Upper lobe of right lung (tissue), 1 donor: ENCODE measurements at places on chromosomes 11 and 22.

DNA sequence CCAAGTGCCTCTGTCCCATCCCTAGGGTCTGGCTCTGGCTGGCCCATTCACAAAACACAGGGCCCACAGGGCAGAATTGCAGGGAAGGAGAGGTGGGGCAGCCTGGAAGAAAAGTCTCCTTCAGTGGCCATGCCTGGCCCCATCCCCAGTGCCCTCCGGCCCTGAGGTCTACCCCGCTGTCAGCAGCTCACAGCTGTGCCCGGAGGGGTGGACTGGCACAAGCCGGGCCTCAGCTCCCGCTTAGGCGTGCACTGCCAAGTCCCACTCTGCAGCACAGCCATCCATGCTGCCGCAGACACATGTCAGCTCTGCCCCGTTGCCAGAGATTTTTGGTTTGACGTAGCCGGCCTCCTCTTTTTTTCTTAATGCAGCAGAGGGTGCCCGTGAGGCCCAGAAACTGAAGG lies 3.9 kb upstream of the SCN2B start:
- no peak for DNase-seq

GRCh38 chr22:39290724-39291161 lies 28.7 kb downstream of the RPL3 start:
- no peak for DNase-seq

DNA sequence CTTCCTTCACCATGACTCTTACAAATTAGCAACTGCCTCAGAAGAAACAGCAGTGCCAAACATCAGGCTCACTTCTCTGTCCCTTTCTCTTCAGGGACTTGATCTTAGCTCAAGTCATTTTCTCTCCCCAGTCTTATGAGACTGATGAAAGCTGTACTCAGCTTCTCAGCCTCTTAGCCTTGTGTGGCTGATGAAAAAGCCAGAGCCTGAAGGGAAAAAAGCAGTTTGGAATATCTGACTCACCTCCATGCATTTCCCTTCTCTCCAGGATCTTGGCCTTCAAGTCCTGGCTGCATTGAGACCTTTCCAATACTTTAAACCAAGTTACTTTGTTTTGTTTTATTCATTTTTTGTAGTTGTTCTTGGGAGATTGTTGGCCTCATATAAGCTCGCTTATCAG lies 195.9 kb downstream of the SPON1 start:
- DNase-seq: no peak

GRCh38 chr22:19168088-19168890 lies 10.2 kb downstream of the SLC25A1 start:
- DNase-seq: no peak

DNA sequence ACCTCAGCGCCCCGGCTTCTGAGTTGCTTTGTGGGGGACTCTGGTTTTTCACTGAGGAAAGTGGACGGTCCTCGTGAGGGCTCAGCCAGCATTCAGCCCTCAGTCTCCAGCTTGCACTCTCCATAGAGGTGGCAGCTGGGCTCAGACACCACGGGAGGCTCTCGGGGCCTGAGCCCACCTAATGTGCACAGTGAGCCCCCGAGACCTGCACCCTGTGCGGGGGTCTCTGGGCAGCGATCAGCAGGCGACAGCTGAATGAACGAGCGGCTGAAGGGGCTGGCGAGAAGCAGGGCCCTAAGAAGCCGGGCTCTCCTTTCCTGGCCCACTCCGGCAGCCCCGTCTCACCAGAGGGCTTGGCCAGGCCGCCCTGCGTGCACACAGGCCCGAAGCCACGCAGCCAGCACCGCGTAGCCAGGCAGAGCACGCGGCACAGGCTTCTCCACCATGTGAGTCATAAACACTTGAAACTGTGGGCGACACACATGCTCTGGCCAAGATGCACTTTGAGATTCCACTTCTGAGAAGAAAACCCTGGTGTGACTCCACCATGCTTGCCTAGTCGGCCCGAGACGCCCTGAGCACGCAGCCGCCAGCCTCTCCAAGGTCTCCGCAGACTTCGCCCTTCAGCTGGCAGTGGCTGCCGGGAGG lies 28.0 kb downstream of the TOLLIP start:
- no peak for DNase-seq
